Cardiac muscle cell (in vitro differentiated cells and primary cell): ENCODE measurements at places on chromosomes 11 and 22. TPM values are rescaled to one million over a fixed set of nuclear protein-coding genes. Genes with fewer than 3 reads are reported as not detected.
A peak's percentile ranks its signal among the peaks of the same experiment; 100 is the strongest.

Gene OR8H1
- not detected in 2 replicates for total RNA-seq

Gene FOLR3
- total RNA-seq: not detected in 2 replicates

Gene IL18BP
- 3.5 and 7.3 TPM in 2 replicates for total RNA-seq

Gene ATG2A
- 33.9 and 36.2 TPM in 2 replicates for total RNA-seq

Gene CHRNA10
- total RNA-seq: 1.1 and 1.4 TPM in 2 replicates

DNA sequence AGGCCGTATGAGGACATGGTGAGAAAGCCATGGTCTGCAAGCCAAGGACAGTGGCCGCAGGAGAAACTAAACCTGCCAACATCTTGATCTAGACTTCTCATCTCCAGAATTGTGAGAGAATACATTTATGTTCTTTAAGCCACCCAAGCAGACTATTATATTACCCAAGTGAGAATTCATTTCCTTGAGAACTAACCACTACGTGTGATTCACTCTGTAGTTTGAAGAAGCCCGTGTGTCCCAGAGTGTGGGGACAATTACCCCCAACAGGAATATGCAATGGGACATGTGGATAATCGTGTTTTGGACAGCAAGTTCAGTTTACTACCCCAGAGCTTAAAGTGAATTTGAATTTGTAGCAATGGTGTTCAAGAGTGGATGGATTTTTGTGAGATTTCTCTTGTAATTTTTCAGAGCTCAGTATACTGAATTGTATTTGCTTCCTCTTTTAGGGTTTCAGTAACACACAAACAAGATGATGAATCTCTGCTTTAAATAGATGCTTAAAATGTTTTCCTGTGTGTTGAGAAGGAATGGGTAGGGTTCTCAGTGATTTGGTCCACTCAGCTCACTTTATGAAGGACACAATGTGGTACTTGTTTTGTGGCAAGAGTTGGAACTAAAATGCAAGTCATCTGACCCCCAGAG, 100.0 kb upstream of the ARHGAP20 start:
- no peak overlapping the region for H3K27ac ChIP-seq
- H3K4me3 ChIP-seq: no peak overlapping the region
- H3K36me3 ChIP-seq: no peaks in the 10 kb centered on the region
- H3K27me3 ChIP-seq: no peaks in the 10 kb centered on the region
- no peaks in the 10 kb centered on the region for H3K4me1 ChIP-seq

DNA sequence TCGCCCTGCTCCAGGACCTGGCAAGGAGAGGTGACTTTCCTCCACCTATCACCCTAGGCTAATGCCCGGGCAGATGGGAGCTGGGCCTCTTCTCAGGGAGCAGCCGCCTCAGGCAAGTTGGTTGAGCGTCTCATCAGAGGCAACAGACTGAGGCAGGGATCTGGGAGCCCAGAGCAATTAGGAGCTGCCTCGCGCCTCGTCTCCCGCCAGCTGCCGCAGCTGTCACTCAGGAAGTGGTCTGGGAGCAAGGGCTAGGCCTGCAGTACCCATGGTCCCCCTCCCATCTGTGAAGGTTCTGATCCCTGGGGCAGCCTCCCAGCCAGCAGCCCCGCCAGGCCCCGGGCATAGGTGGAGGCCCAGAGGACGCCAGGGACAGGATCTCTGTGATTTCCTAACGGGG, 4.6 kb upstream of the CABP7 start:
- H3K27me3 ChIP-seq: peaks cover 49% of the 10 kb centered on the region
- H3K4me3 ChIP-seq: no peak overlapping the region
- no peak for DNase-seq
- no peak overlapping the region for H3K27ac ChIP-seq

DNA sequence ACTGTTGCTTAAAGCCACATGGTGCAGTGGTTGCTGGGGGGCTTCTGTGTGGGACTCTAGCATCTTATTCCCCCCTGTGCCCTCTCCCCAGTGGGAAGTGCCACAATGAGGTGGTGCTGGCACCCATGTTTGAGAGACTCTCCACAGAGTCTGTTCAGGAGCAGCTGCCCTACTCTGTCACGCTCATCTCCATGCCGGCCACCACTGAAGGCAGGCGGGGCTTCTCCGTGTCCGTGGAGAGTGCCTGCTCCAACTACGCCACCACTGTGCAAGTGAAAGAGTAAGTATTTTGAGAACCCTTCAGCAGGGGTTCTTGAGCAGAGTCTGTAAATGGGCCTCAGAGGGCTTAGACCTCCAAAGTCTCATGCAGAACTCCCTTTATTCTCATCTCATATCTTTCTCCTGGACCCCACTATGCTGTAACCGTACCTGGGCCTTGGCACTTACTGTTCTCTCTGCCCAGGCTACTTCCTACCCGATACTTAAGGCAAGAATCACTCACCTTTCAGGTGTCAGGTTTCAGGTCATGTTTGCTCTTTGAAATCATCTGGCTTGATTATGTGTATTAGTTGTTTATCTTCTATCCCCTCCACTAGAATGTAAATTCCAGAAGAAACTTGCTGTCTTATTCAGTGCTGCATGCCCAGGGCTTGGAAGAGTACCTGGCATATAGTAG, 32.4 kb downstream of the PIK3IP1 start:
- no peak for DNase-seq
- H3K4me3 ChIP-seq: no peak overlapping the region
- H3K27me3 ChIP-seq: no peaks in the 10 kb centered on the region
- peaks cover 8% of the 10 kb centered on the region for H3K4me1 ChIP-seq

GRCh38 chr11:30328681-30329080, 5.8 kb downstream of the ARL14EP start:
- H3K36me3 ChIP-seq: peaks cover 13% of the 10 kb centered on the region
- H3K27me3 ChIP-seq: no peaks in the 10 kb centered on the region
- H3K27ac ChIP-seq: no peak overlapping the region
- DNase-seq: peak; percentile 23

DNA sequence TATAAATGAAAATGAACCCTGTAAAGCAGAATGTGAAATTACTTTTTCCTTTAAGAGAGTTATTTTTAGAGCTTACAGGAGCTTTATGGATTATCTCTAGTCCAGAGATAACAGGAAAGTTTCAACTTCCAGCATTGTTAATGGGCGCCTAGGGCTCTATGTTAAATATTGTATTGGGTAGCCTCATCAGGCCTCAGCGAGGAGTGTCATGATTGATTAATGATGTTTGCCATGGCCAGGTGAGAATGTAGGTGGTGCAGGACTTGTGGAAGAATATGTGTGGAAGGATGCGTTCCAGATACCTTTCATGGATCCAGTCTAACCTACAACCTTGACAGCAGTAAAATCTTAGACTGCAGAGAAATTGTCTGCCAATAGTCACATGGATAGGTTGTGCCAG, 50.6 kb downstream of the ME3 start:
- H3K4me3 ChIP-seq: no peak overlapping the region
- DNase-seq: no peak
- H3K27me3 ChIP-seq: no peaks in the 10 kb centered on the region
- no peaks in the 10 kb centered on the region for H3K36me3 ChIP-seq
- H3K27ac ChIP-seq: no peak overlapping the region
- H3K4me1 ChIP-seq: peaks cover 22% of the 10 kb centered on the region

GRCh38 chr22:32707971-32708370, 93.5 kb upstream of the TIMP3 start:
- H3K27me3 ChIP-seq: no peaks in the 10 kb centered on the region
- no peaks in the 10 kb centered on the region for H3K4me1 ChIP-seq
- no peak overlapping the region for H3K4me3 ChIP-seq
- no peak for DNase-seq
- H3K36me3 ChIP-seq: no peaks in the 10 kb centered on the region
- no peak overlapping the region for H3K27ac ChIP-seq

- no peak overlapping the region for H3K4me3 ChIP-seq
- no peak for DNase-seq
- H3K27ac ChIP-seq: peak overlapping the region; percentile 8
- no peaks in the 10 kb centered on the region for H3K27me3 ChIP-seq
Observed at GRCh38 chr11:68432874-68433273, 27.7 kb upstream of the PPP6R3 start.

- H3K27me3 ChIP-seq: peaks cover 73% of the 10 kb centered on the region
- no peak for DNase-seq
- H3K4me3 ChIP-seq: no peak overlapping the region
- H3K4me1 ChIP-seq: peaks cover 19% of the 10 kb centered on the region
- no peak overlapping the region for H3K27ac ChIP-seq
- peaks cover 2% of the 10 kb centered on the region for H3K36me3 ChIP-seq
Observed at GRCh38 chr11:124760806-124761205, 1.3 kb downstream of the ESAM start.
